NCI-H2081 (cell line): ENCODE measurements at places on chromosomes 2 and 18.

DNA sequence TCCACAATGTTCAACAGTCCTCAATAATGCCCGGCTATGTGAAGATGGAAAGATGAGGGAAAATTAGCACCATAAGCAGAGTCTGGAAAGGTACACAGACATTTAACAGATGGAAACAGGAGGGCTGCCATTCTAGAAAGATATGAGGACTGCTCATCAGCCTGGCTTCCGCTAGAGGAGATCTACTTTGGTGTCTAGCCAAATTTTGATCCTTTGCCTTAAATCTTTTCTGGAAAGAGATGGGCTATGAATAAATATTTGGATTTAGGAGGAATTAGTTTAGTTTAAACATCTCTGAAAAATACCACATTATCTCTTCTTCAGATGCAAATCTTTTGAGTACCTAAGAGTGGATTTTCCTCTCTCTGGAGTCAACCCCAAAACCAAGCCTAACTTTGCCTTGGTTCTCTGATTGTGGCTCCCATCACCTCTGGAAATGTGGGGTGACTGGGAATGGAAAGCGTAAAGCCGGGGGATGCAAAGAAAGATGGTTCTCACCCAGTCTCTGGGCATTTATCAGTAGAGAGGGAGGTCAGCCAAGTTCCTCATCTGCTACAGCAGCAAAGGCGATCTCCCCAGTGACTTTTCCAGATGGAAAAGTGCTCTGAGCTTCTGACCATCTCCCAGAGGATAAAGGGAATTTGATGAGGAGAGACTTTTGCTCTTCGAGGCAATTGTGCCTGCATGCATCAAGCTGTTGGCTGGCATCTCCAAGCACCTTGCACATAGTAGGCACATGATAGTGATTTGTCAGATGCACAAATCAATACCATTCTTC, 410.6 kb downstream of the ZNF521 start:
- DNase-seq, result no peak

GRCh38 chr2:230023313-230023712, 45.4 kb downstream of the SLC16A14 start:
- no peak for DNase-seq

DNA sequence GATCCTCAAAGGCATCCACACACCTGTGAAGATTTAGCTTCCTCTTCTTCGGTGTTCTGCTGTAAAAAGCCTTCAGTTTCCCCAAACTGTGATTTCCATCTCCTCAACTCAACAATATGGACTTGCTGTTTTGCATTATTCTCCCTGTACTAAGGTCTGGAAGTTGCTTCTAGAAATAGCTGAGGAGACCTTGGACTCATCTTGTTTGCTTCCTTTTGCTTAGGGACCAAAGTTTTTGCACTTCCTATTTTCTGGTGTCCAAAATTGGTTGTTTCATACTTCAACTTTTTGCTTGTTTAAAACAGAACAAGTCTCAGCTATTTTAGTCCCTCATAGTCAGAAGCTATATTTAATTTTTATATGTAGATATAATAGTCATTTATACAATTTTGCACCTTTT, 201.9 kb upstream of the COPS8 start:
- DNase-seq, result no peak

DNA sequence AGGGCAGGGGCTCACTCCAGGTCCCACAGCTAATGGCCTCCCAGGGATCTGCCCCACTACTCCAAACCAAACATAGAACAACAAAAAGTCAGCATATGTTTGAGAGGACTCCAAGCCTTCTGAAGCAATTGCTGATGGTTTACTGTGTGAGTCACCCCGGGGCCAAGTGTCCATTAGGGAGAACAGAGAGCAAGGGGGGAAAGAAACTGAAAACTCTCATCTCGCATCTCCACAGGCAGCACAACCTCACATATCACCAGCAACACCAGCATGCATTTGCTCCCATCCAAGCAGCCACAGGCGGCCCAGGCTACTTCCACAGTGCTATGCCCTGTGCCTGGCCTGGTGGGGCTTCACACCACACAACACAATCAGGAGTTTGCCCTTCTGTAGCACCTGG, 39.1 kb downstream of the CYRIA start:
- DNase-seq, result no peak

- no peak for DNase-seq
Observed at GRCh38 chr2:9251154-9252001, 44.8 kb downstream of the ASAP2 start.

GRCh38 chr2:160125828-160126227, 63.4 kb upstream of the PLA2R1 start:
- DNase-seq, result no peak

DNA sequence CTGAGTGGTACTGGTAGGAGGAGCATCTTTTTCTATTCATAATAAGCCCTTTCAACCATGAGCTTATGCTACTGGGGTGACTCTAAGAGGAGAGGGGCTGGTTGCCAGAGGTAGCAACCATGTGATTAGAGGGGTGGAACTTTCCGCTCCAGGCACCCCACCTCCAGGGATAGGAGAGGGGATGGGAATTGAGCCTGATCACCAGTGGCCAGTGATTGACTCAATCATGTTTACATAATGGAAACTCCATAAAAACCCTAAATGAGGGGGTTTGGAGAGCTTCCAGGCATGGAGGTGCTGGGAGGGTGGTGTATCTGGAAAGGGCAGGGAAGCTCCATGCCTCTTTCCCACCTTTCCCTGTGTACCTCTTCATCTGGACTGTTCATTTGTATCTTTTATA, 46.6 kb upstream of the RHOB start:
- DNase-seq, result no peak

DNA sequence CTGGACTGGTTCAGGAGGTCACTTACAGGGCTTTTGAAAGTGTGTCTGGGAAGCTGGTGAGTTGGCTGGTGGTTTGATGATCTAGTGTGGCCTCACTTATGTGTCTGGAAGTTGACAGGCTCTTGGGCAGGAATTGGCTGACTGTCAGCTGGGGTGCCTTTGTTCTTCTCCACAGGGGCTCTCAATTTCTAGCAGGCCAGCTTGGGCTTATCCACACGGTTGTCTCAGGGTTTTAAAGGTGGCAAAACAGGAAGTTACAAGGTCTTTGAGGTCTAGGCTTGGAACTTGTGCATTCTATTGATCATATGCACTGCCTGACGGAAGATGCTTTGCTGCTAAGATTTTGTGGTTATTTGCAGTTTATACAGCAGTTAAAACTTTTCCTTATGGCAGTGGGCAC, 52.0 kb upstream of the CELF4 start:
- DNase-seq, result peak; percentile 2

GRCh38 chr2:33442528-33443079, 33.8 kb upstream of the RASGRP3 start:
- no peak for DNase-seq

DNA sequence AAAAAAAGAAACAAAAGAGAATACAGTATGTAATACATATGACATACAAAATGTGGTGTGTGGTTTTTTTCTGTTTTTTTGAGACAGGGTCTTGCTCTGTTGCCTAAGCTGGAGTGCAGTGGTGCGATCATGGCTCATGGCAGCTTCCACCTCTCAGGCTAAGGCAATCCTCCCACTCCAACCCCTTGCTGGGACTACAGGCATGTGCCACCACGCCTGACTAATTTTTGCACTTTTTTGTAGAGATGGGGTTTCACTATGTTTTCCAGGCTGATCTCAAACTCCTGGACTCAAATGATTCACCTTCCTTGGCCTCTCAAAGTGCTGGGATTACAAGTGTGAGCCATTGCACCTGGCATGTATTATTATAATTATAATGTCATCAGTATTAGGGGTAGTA, 38.9 kb downstream of the DHX57 start:
- DNase-seq, result no peak

- DNase-seq, result no peak
Observed at GRCh38 chr2:88815697-88816096, 124.2 kb downstream of the RPIA start.

DNA sequence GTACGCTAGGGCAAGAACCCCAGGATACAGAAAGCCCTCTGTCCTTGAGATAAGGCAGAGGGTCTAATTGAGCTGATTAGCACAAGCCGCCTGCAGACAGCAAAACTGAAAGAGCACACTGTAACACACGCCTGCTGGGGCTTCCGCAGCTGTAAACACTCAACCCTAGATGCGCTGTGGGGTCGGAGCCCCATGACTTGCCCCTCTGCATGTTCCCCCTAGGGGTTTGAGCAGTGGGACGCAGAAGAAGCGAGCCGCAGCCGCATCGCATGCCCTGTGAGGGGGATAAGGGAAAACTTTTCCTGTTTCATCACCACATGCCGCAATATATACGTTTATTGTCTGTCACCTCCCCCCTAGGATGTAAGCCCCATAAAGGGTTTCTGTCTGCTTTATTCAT, 384.6 kb downstream of the PLCL1 start:
- no peak for DNase-seq

- DNase-seq, result peak; percentile 86
Observed at GRCh38 chr18:73043211-73043610, 175.4 kb upstream of the NETO1 start.

DNA sequence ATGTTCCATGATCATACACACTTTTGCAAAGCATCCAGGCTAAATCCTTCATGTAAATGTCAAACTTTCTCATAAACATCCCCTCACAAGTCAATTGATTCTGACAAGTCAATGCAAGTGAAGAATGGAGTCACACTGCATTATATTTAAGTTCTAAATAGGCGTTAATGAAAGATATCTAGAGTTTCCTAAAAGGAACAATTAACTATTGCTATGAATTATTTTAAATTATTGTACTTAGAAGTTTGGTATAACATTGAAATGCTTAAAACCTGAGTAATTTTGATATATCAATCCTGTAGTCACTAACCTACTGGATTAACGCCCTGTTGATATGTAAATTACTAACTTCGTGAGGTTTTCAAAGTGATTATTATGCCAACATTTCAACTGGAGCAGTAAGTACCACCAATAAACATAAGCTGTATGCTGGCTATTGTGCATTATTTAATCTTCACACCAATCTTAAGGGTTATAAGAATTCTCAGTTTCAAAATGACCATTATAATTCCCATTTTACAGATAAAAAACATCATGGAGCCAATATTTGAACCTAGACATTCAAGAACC, 884.3 kb downstream of the ERBB4 start:
- DNase-seq, result no peak

- DNase-seq, result no peak
Observed at GRCh38 chr2:43220760-43221123, 5.7 kb downstream of the ZFP36L2 start.

DNA sequence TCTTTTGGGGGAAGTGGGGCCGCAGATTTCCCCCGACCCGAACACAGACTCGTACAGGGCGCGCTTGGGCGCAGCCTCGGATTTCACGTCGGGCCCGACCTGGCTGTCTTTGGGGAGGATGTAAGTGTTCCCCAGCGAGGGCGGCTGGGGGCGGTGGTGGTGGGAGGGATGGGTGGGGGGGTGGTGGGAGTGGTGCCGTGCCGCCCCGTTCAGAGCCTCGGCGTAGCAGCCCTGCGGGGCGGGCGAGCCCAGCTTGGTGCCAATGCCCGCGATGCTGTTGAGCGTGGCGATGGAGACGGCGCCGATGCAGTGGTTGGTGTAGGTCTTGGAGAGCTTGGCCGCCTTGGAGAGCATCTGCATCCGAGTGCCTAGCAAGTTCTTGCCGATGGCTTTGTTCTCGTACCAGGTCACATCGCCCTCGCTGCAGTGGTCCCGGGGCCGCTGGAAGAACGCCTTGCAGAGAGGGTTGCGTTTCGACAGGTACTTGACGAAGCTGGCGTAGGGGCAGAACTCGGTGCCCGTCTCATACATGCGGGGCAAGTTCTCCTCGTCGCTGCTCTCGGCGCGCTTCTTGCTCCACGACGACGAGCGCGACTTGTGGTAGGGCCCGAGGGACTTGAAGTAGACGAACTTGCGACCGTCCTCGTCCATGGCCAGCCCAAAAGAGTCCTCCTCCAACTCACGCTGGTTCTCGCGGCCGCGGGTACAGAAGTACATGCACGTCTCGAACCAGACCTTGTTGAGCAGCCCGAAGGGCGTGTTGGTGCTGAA, 1.3 kb downstream of the KCTD1 start:
- no peak for DNase-seq
